ENCODE measurements at places on chromosomes 6 and 20. TPM values are rescaled to one million over a fixed set of nuclear protein-coding genes. Genes with fewer than 3 reads are reported as not detected.

DNA sequence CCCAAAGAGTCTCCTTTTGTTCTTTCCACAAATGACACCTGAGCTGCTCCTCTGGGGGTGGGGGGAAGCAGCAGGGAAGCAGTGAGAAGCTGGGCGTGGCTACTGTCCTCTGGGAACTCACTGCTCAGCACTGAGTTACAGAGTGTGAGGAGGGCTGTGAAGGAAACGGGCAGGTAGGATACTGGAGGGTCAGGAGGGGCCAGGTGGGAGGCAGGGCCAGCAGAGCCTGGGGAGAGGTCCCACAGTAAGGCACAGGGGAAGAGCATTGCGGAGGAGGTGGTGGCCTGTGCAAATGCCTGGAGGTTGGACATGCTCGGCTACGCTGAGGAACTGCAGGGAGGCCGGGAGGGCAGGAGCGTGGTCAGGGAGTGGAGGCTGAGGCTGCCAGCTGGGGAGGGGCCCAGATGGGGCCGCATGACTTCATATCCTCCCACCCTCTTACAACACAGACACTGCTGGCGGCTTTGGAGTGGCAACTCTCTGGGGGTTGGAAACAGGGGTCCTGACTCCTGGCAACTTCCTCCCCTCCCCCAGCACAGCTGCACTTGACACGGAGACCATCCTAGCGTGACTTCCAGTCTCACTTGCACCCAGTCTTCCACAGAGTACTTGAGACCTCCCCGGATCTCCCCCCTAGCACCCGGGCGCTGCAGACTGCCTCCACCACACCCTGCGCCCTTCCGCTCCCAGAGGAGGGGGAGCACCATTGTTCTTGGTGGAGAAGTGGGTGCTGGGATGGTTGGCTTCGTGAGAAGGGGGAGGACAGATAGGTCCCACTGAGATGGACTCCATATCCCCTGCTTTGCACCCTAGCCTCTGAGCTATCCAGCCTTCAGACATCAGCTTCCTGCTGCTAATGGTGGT lies 34.2 kb downstream of the RBM38 start:
- H3K4me3 ChIP-seq: no peak overlapping the region
- no peak for DNase-seq
- H3K27ac ChIP-seq: no peak overlapping the region
- H3K4me1 ChIP-seq: peaks cover 4% of the 10 kb centered on the region
- H3K36me3 ChIP-seq: no peaks in the 10 kb centered on the region

DNA sequence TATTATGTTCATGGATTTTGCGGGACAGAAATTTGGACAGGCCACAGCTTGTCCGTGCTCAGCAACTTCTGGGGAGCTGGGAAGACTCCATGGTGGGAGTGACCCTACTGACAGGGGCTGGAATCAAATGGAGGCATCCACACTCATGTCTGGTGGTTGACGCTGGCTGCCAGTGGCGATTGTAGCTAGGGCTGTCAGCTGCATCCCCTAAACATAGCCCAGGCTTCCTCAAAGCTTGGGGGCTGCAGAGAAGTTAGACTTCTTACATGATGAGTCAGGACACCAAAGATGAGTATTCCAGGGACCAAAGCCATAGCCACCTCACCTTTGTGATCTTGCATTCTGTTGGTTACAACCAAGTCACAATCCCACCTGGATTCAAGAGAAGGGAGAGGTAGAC lies 18.4 kb upstream of the FAM50B start:
- H3K4me1 ChIP-seq: no peaks in the 10 kb centered on the region
- DNase-seq: no peak
- H3K27me3 ChIP-seq: no peaks in the 10 kb centered on the region
- no peak overlapping the region for H3K27ac ChIP-seq

- no peaks in the 10 kb centered on the region for H3K27me3 ChIP-seq
- no peaks in the 10 kb centered on the region for H3K4me1 ChIP-seq
- no peaks in the 10 kb centered on the region for H3K36me3 ChIP-seq
- H3K27ac ChIP-seq: no peak overlapping the region
These were observed 298.4 kb downstream of the MAFB start for GRCh38 chr20:40390654-40391053.

GRCh38 chr6:52400313-52401041 lies 19.7 kb upstream of the EFHC1 start:
- peaks cover 51% of the 10 kb centered on the region for H3K4me1 ChIP-seq
- peaks cover 28% of the 10 kb centered on the region for H3K36me3 ChIP-seq
- DNase-seq: no peak
- no peak overlapping the region for H3K4me3 ChIP-seq
- H3K27ac ChIP-seq: no peak overlapping the region
- H3K27me3 ChIP-seq: no peaks in the 10 kb centered on the region

DNA sequence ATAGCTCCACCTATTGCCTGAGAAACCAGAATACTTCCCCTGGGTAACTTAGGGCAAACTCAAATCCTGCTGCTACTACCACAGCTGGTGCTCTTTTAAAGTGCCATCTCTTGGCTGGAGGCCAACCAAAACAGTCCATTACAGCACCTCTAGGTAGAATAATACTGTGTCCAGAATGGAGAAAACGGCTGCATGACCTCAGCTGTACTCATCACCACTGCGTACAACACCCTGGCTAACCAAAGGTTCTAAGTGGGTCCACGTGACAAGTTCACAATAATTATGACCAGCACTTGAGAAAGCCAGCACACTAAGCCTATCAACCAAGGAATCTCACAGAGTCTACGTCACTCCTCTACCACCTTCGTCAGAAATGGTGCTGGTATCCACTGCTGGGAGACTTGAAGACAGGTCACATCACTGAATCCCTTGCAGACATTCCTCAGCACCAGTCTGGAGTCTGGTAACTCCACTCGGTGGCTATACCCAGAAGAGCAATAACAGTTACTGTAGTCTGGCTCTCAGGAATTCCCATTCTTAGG lies 40.9 kb upstream of the PKIB start:
- H3K27me3 ChIP-seq: no peaks in the 10 kb centered on the region
- no peak for DNase-seq
- no peak overlapping the region for H3K27ac ChIP-seq
- no peaks in the 10 kb centered on the region for H3K36me3 ChIP-seq

GRCh38 chr6:30678964-30679726 lies 6.3 kb upstream of the DHX16 start:
- H3K27me3 ChIP-seq: no peaks in the 10 kb centered on the region
- peaks cover 44% of the 10 kb centered on the region for H3K36me3 ChIP-seq
- peak overlapping the region; percentile 85 for H3K4me3 ChIP-seq
- peak; percentile 90 for DNase-seq
- peaks cover 31% of the 10 kb centered on the region for H3K4me1 ChIP-seq
- no peak overlapping the region for H3K27ac ChIP-seq

- H3K27ac ChIP-seq: no peak overlapping the region
- H3K4me3 ChIP-seq: no peak overlapping the region
- DNase-seq: no peak
- H3K27me3 ChIP-seq: no peaks in the 10 kb centered on the region
- peaks cover 3% of the 10 kb centered on the region for H3K36me3 ChIP-seq
These were observed 994 bp downstream of the CLDN20 start for GRCh38 chr6:155264693-155265320.

DNA sequence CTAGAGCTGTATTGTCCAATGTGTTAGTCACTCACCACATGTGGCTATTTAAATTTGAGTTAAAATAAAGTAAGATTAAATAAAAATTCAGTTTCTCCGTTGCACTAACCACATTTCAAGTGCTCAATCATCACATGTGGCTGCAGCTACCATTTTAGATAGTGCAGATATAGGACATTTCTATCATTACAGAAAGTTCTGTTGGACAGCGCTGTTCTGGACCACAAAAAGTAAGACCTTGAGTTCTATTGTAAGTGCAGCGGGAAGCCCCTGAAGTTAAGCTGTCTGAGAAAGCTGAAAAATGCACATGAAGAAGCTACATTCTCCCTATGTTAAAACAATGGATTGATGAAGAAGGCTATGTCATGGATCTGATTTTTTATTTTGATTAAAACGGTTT lies 1.1 kb downstream of the ORC3 start:
- no peak for DNase-seq
- H3K36me3 ChIP-seq: peaks cover 2% of the 10 kb centered on the region
- H3K27me3 ChIP-seq: no peaks in the 10 kb centered on the region
- H3K4me1 ChIP-seq: peaks cover 21% of the 10 kb centered on the region
- peak overlapping the region; percentile 76 for H3K4me3 ChIP-seq

DNA sequence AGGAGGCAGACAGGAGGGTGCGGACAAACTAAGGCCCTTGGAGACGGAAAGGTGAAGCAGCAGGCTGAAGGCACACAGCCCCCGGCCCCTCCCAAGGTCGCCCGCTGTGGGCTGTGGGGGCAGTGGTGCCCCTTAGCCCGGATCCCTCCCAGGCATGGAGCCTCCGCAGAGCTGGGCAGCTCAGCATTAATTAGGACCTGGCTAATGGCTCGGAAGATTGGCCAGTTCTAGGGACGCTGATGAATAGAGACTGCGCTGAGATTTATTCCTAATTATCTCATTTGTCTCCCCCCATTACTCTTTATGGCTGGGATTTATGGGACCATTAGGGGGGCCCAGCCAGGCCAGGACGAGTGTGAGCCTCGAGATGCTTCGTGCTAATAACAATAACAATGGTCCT lies 20.4 kb downstream of the MDFI start:
- no peak overlapping the region for H3K4me3 ChIP-seq
- no peaks in the 10 kb centered on the region for H3K36me3 ChIP-seq
- H3K4me1 ChIP-seq: no peaks in the 10 kb centered on the region
- DNase-seq: no peak
- no peaks in the 10 kb centered on the region for H3K27me3 ChIP-seq

GRCh38 chr20:34824452-34824805 lies 1.0 kb downstream of the NCOA6 start:
- DNase-seq: peak; percentile 79
- peak overlapping the region; percentile 97 for H3K27ac ChIP-seq
- H3K27me3 ChIP-seq: no peaks in the 10 kb centered on the region
- peaks cover 33% of the 10 kb centered on the region for H3K4me1 ChIP-seq
- peak overlapping the region; percentile 95 for H3K4me3 ChIP-seq

DNA sequence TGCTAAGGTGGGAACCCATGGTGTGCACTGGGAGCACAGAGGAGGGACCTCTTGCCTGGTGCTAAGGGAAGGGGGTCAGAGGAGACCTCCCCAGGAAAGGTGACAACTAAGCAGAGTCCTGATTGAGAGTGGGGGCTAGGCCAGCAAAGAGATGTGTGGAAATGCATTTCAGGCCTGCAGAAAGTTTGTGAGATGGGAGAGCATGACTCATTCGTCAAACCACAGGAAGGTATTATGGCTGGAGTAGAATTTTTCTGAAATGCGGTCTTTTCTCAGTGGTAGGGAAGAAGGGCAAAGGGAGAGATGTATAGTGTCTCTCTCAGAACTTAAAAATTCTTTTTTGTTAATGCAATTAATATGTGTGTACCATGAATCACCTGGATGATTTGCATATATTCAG lies 23.6 kb upstream of the EDN1 start:
- H3K4me1 ChIP-seq: no peaks in the 10 kb centered on the region
- H3K36me3 ChIP-seq: no peaks in the 10 kb centered on the region
- no peak overlapping the region for H3K27ac ChIP-seq
- no peaks in the 10 kb centered on the region for H3K27me3 ChIP-seq
- DNase-seq: no peak
- no peak overlapping the region for H3K4me3 ChIP-seq

- H3K4me1 ChIP-seq: no peaks in the 10 kb centered on the region
- H3K4me3 ChIP-seq: no peak overlapping the region
- no peaks in the 10 kb centered on the region for H3K36me3 ChIP-seq
- no peak overlapping the region for H3K27ac ChIP-seq
These were observed 53.4 kb upstream of the GCM1 start for GRCh38 chr6:53202052-53202451.

- no peak overlapping the region for H3K27ac ChIP-seq
- peaks cover 3% of the 10 kb centered on the region for H3K27me3 ChIP-seq
- DNase-seq: no peak
- H3K4me1 ChIP-seq: peaks cover 6% of the 10 kb centered on the region
- H3K36me3 ChIP-seq: no peaks in the 10 kb centered on the region
These were observed 35.6 kb downstream of the SUN5 start for GRCh38 chr20:32968478-32969241.

- no peaks in the 10 kb centered on the region for H3K36me3 ChIP-seq
- H3K4me3 ChIP-seq: no peak overlapping the region
- H3K27me3 ChIP-seq: no peaks in the 10 kb centered on the region
- no peak for DNase-seq
- no peak overlapping the region for H3K27ac ChIP-seq
These were observed 5.7 kb upstream of the TENT5A start for GRCh38 chr6:81758221-81758620.

GRCh38 chr20:25160897-25161296 lies 34.6 kb upstream of the ENTPD6 start:
- no peak overlapping the region for H3K27ac ChIP-seq
- H3K36me3 ChIP-seq: no peaks in the 10 kb centered on the region
- H3K4me3 ChIP-seq: no peak overlapping the region

GRCh38 chr20:20417876-20418676 lies 50.2 kb downstream of the INSM1 start:
- H3K27me3 ChIP-seq: no peaks in the 10 kb centered on the region
- peaks cover 50% of the 10 kb centered on the region for H3K36me3 ChIP-seq
- DNase-seq: no peak
- no peak overlapping the region for H3K27ac ChIP-seq
- H3K4me1 ChIP-seq: peaks cover 11% of the 10 kb centered on the region

- H3K4me3 ChIP-seq: no peak overlapping the region
- no peaks in the 10 kb centered on the region for H3K4me1 ChIP-seq
- H3K27ac ChIP-seq: no peak overlapping the region
- H3K36me3 ChIP-seq: no peaks in the 10 kb centered on the region
- no peaks in the 10 kb centered on the region for H3K27me3 ChIP-seq
These were observed 32.9 kb downstream of the GPX5 start for GRCh38 chr6:28558629-28559028.

- H3K4me1 ChIP-seq: peaks cover 9% of the 10 kb centered on the region
- no peak for DNase-seq
- no peaks in the 10 kb centered on the region for H3K36me3 ChIP-seq
- H3K4me3 ChIP-seq: no peak overlapping the region
- H3K27me3 ChIP-seq: no peaks in the 10 kb centered on the region
These were observed 4.7 kb upstream of the DOK5 start for GRCh38 chr20:54470697-54471096.

DNA sequence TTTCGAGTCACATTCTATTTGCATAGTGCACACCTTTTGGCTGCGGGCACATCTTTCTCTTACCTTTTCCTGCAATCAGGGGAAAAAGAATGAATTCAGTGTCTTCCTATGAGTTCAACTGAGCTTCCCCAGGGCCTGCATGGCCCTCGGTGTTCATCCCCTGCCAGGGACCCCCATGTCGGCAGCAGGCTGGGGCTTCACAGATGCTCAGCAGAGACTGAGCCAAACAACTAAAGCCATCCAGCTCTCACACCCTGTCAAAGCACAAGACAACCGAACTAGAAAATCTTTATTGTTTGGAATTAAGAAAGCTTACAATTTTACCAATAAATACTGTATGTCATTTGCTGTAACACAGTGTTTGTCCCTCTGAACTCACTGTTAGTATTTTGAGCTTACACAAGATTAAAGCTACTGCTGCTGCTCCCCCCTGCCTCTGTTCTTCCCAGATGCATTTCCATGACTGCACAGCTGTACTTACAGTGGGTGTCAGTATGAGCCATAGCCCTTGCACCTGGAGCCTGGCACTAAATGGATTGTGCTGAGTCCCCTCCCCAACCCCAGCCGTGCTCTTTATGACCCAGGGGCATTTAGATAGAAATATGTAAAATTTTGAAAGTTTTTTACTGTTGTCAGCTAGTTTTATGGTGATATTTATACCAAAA lies 205.8 kb downstream of the TMEM242 start:
- H3K27ac ChIP-seq: no peak overlapping the region
- peaks cover 8% of the 10 kb centered on the region for H3K4me1 ChIP-seq
- H3K27me3 ChIP-seq: no peaks in the 10 kb centered on the region
- no peak overlapping the region for H3K4me3 ChIP-seq

- no peak overlapping the region for H3K4me3 ChIP-seq
- DNase-seq: no peak
- no peak overlapping the region for H3K27ac ChIP-seq
These were observed 340.1 kb downstream of the PHF3 start for GRCh38 chr6:63975699-63976098.

Gene IL17F
- total RNA-seq: not detected

Gene PCMTD2
- 95.3 TPM for total RNA-seq

Gene ABHD16B
- total RNA-seq: not detected

Gene EFCAB8
- 0.45 TPM for total RNA-seq

Gene ATG5
- 79.4 TPM for total RNA-seq

Gene SLC17A1
- not detected for total RNA-seq

Gene CST7
- total RNA-seq: not detected

Gene CCM2L
- total RNA-seq: not detected

All from stomach (tissue), 19 donors.